Bronchial smooth muscle cell (primary cell): ENCODE measurements at places on chromosomes 4 and X. TPM values are rescaled to one million over a fixed set of nuclear protein-coding genes. Genes with fewer than 3 reads are reported as not detected.

Gene ATP6AP2
- total RNA-seq: 142 and 204 TPM in 2 replicates

Gene CLCN4
- total RNA-seq: 5.4 and 11.1 TPM in 2 replicates

Gene HAND2
- 3.2 and 8.4 TPM in 2 replicates for total RNA-seq

Gene SH2D1A
- not detected in 2 replicates for total RNA-seq

Gene TMEM47
- total RNA-seq: 17.8 and 27.0 TPM in 2 replicates

Gene CENPVL2
- not detected in 2 replicates for total RNA-seq

Gene GLUD2
- 1.6 and 1.8 TPM in 2 replicates for total RNA-seq

Gene ARHGAP6
- total RNA-seq: 3.0 and 5.5 TPM in 2 replicates

Gene CLGN
- total RNA-seq: 0.26 and 17.3 TPM in 2 replicates

Gene F8A3
- total RNA-seq: 0.26 and 0.79 TPM in 2 replicates

Gene FHIP1A
- total RNA-seq: 0.16 TPM in 1 of 2 replicates, not detected in the other

Gene IGFBP7
- 112 and 163 TPM in 2 replicates for total RNA-seq

Gene FRMPD4
- 1.6 and 2.4 TPM in 2 replicates for total RNA-seq

Gene S100P
- total RNA-seq: 0.32 and 1.4 TPM in 2 replicates

Gene CCKAR
- 6.0 and 45.9 TPM in 2 replicates for total RNA-seq

Gene FGF13
- total RNA-seq: 29.3 and 58.0 TPM in 2 replicates

Gene FGF2
- 20.2 and 31.1 TPM in 2 replicates for total RNA-seq

Gene FRG2
- not detected in 2 replicates for total RNA-seq

Gene HMX1
- total RNA-seq: not detected in 2 replicates

Gene CPZ
- total RNA-seq: 6.8 and 12.2 TPM in 2 replicates

Gene FUNDC2
- 19.5 and 40.6 TPM in 2 replicates for total RNA-seq

Gene ASB5
- total RNA-seq: 0.26 and 0.47 TPM in 2 replicates

Gene PHOX2B
- total RNA-seq: not detected in 2 replicates

Gene F9
- total RNA-seq: not detected in 2 replicates

Gene BOD1L1
- 24.6 and 31.4 TPM in 2 replicates for total RNA-seq

Gene STPG2
- 0.16 TPM in 1 of 2 replicates, not detected in the other for total RNA-seq

Gene OCIAD1
- 72.8 and 76.3 TPM in 2 replicates for total RNA-seq

Gene MAGEA2B
- not detected in 2 replicates for total RNA-seq

Gene CCDC110
- 0.95 and 2.0 TPM in 2 replicates for total RNA-seq

Gene ZNF630
- 1.4 and 1.9 TPM in 2 replicates for total RNA-seq

Gene USP11
- 50.3 and 70.0 TPM in 2 replicates for total RNA-seq

Gene SPANXD
- not detected in 2 replicates for total RNA-seq

Gene MAGEC2
- not detected in 2 replicates for total RNA-seq

Gene TRIM75
- total RNA-seq: not detected in 2 replicates

Gene TRIM61
- total RNA-seq: 1.1 and 1.6 TPM in 2 replicates

Gene CXorf66
- total RNA-seq: not detected in 2 replicates

Gene SLC26A1
- 0.43 and 0.47 TPM in 2 replicates for total RNA-seq

Gene LIN54
- 7.6 and 10.1 TPM in 2 replicates for total RNA-seq

Gene BRS3
- total RNA-seq: not detected in 2 replicates

Gene DUSP9
- total RNA-seq: not detected in 2 replicates

Gene PABPC1L2A
- total RNA-seq: not detected in 2 replicates

Gene TCEAL6
- not detected in 2 replicates for total RNA-seq

Gene DNAAF6
- total RNA-seq: not detected in 2 replicates

Gene SEC31A
- 258 and 292 TPM in 2 replicates for total RNA-seq

Gene EREG
- total RNA-seq: under 0.01 and 0.32 TPM in 2 replicates

Gene RTL9
- under 0.01 TPM in 2 replicates for total RNA-seq

Gene ALAS2
- not detected in 2 replicates for total RNA-seq

Gene NSUN7
- total RNA-seq: not detected in 2 replicates

Gene MSN
- total RNA-seq: 97.7 and 120 TPM in 2 replicates

Gene CFI
- total RNA-seq: 1.8 and 4.9 TPM in 2 replicates

Gene BTK
- total RNA-seq: not detected in 2 replicates

Gene FABP2
- not detected in 2 replicates for total RNA-seq

Gene NR3C2
- total RNA-seq: 1.5 and 2.4 TPM in 2 replicates

Gene TLR3
- 1.1 and 1.8 TPM in 2 replicates for total RNA-seq

Gene TRAM1L1
- 2.2 and 3.3 TPM in 2 replicates for total RNA-seq

Gene TFE3
- total RNA-seq: 26.0 and 37.2 TPM in 2 replicates
